ENCODE measurements at places on chromosomes 16 and 17.
A peak's percentile ranks its signal among the peaks of the same experiment; 100 is the strongest.

DNA sequence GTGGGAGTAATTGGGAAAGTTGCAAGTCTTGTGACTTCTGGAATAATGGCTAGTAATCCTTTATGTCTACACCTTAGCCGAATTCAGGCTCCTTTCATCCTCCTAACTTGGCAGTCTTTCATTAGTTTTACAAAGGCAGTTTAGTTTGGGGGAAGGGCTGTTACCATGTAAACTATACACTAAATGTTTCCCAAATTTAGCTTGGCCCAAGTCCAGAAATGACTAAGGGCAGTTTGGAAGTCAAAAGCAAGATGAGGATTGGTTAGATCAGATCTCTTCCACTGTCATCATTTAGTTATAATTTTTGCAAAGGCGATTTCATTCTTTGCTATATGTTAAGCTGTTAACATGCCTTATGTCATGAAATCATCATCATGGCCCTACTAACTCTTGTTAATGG lies 115.4 kb upstream of the CACNG3 start:
- no peak for DNase-seq

DNA sequence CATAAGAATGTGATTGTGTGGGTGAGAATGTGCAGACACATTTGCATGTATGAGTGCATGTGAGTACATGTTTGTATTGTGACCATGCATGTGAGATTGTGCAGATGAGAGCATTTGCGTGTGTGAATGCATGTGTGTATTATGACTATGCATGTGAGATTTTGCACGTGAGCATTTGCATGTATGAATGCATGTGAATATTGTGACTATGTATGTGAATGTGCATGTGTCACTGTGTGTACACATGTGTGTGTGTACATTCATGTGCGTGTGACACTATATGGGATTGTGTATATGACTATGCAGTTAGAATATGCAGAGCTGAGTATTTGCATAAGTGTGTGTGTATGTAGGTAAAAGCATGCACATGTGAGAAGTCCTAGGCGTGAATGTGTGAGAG lies 381.3 kb upstream of the MAF start:
- no peak for DNase-seq

- DNase-seq = no peak
Measured at GRCh38 chr16:67449739-67450138, 18.8 kb downstream of the HSD11B2 start.

DNA sequence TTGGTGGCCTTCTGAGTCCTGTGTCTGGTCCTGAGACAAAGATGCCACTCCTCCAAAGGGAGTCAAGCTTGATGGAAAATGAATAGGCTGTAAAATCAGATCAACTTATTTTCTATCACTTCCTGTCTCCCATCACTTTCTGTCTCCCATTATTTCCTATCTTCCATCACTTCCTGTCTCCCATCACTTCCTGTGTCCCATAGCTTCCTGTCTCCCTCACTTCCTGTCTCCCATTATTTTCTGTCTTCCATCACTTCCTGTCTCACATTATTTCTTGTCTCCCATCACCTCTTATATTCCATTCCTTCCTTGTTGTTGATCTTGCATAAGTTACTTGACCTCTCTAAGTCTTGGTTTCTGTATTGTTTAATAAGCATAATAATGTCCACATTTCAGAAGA lies 418.5 kb upstream of the EEF2KMT start:
- no peak for DNase-seq

DNA sequence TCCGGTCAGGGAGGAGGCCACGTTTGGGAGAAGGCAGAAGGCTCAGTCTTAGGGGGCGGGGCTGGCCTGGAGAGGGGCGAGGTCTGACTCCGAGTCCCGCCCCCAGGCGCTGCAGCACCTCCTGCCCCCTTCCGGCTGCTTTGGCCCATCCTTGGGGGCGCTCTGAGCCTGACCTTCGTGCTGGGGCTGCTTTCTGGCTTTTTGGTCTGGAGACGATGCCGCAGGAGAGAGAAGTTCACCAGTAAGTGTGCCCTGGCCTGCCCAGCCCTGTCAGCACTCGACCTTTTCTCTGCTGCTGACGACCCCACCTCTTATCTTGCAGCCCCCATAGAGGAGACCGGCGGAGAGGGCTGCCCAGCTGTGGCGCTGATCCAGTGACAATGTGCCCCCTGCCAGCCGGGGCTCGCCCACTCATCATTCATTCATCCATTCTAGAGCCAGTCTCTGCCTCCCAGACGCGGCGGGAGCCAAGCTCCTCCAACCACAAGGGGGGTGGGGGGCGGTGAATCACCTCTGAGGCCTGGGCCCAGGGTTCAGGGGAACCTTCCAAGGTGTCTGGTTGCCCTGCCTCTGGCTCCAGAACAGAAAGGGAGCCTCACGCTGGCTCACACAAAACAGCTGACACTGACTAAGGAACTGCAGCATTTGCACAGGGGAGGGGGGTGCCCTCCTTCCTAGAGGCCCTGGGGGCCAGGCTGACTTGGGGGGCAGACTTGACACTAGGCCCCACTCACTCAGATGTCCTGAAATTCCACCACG lies 1.5 kb downstream of the TNFRSF12A start:
- DNase-seq = peak; percentile 73

GRCh38 chr16:85210423-85211169 lies 98.3 kb upstream of the CIBAR2 start:
- no peak for DNase-seq

GRCh38 chr17:74715144-74715543 lies 2.4 kb upstream of the CD300LF start:
- DNase-seq = no peak

DNA sequence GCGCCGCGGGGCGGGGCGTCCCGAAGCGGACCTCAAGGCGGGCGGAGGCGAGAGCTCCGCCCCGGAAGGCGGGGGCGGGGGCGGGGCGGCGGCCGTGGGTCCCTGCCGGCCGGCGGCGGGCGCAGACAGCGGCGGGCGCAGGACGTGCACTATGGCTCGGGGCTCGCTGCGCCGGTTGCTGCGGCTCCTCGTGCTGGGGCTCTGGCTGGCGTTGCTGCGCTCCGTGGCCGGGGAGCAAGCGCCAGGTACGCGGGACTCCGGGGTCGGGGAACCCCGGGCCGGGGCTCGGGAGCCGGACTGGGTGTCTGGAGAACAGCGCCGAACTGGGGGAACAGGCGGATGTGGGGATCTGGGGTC lies at the start of gene TNFRSF12A:
Gene TNFRSF12A (plus strand): TSS at position 122 of the 357 bp plus-strand sequence. CDS start 30 bp downstream, at position 152.
- DNase-seq = peak; percentile 55

- no peak for DNase-seq
Measured at GRCh38 chr16:21603928-21604327, 4.6 kb downstream of the METTL9 start.

GRCh38 chr17:29018788-29019474 lies 13.1 kb upstream of the SEZ6 start:
- no peak for DNase-seq

GRCh38 chr17:72100470-72100869 lies 20.4 kb upstream of the SOX9 start:
- no peak for DNase-seq

GRCh38 chr17:38602453-38602852 lies 3.3 kb downstream of the SRCIN1 start:
- no peak for DNase-seq

DNA sequence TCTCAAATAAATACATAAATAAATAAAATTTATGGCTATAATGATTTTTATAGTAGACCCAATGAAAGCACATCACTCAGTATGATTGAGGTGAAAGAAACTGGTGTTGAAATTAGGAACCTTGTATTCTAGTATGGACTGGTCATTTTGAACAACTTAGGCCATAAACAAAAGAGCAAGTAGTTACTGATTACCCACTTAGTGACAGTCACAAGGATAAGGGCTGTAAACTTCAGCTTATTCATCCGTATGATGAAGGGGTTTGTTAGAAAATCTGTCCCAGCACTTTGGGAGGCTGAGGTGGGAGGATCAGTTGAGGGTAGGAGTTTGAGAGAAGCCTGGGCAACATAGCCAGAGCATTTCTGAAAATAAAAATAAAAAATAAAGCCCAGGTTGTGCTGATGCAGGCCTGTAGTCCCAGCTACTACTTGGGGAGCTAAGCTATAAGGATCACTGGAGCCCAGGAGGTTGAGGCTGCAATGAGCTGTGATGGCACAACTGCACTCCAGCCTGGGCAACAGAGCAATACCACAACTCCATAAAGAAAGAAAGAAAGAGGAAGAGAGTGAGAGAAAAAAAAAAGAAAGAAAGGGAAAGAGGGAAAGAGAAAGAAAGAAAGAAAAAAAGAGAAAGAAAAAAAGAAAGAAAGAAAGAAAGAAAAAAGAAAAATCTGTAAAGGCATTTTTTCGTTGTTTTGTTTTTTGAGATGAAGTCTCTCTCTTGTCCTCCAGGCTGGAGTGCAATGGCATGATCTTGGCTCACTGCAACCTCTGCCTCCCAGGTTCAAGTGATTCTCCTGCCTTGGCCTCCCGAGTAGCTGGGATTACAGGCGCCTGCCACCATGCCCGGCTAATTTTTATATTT lies 4.2 kb upstream of the SPAG9 start:
- no peak for DNase-seq

DNA sequence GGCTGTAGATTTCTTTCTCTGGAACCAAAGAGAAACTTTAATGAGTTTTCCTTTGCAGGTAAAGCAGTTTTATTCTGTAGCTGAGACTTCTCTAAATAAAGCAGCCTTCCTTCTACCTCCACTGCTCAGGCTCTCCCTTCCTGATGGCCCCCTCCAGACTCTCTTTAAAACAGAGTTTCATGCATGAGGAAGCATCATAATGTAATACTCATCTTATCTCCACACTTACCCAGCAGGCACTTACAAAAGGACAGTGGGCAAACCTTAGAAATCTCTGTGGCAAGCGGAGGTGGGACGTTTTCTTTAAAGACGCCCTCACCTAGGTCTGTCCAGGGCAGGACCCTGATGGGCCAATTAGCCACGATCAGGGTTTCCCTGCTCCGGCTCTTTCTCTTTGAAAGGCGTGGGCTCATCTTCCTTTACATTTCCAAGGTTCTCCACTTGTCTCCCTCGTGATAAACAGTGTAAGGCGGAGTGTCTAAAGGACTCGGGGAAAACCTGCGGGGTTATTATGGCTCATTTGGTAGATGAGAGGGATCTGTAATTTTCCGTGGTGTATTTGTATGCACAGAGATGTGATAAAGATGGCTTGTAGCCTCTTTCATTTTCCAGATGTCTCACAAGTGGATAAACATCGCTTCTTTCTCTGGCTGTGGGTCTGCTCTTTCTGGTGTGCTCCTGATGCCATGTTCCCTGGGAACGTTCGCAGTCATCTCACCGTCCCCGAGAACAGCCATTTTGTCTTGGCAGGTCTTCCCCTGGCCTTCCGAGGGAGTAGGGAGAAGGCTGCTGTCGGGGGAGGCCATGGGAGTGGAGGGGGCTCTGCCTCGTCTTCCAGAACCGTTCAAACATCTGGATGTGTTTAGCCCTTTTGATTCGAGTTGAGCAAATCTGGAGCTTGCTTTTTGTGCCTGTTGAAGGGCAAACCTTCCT lies 239.0 kb downstream of the CCDC182 start:
- no peak for DNase-seq

GRCh38 chr16:13139661-13140241 lies 238.4 kb downstream of the SHISA9 start:
- no peak for DNase-seq

DNA sequence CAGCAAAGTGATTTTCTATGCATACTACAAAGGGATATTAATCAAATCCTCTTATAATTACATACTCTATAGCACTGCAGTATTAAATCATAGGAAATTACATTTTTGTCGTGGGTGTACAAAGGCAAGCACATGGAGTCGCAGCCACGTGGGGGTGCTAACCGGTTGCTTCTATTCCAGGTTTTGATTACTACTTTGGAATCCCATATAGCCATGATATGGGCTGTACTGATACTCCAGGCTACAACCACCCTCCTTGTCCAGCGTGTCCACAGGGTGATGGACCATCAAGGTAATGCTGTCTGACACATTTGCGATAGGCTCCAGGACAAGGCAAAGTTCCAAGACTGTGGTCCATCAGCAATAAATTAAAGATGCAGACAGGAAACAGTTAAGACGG lies 60.1 kb downstream of the ARSG start:
- DNase-seq = no peak

GRCh38 chr17:15469260-15469659 lies 1.8 kb upstream of the CDRT4 start:
- no peak for DNase-seq

Data from stimulated activated CD4-positive, alpha-beta T cell treated with anti-CD3 and anti-CD28 coated beads, Interleukin-4, amount 100 ng/mL, for 4 hours (primary cell).